ENCODE measurements at places on chromosomes 7 and 10.

DNA sequence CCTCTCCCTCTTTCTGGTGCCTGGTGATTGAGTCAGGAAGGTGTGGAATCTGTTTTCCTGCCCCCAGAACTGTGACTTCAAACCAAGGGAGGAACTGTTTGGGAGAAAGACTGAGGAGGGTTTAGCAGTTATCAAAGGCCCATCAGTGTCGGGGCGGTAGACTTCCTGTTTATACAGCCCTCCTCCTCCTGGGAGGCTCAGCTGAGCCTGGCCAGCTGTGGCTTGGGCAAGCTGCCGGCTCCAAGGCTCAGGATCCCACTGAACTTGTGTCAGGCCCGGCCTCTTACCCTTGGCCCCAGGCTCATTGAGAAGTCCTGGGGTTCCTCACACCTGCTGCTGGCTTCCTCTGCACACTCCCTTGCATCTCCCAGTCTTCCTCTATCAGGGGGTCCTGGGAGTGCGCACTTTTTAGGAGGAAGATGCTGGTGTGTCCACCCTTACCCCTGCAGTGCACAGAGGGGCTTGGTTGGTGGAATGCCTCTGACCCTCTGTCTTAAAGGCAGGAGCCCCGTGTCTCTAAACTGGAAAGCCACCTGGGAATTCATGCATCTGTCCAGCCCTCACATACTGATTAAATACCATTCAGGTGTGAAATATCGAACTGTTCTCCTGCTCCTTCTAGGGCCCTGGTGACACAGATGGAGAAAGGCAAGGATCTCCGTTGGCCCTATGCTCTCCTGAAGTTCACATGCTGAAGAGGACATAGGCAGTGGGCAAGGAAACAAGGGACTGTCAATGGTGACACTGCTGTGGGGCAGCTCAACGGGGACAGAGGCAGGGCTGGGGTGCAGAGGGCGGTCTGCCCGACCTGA, 32.4 kb downstream of the CXCL12 start:
- DNase-seq, result no peak

- no peak for DNase-seq
Observed at GRCh38 chr10:61066661-61067344, 122.8 kb upstream of the RHOBTB1 start.

- no peak for DNase-seq
Observed at GRCh38 chr7:155001756-155002410, 1.0 kb downstream of the PAXIP1 start.

GRCh38 chr7:158774952-158775351, 54.4 kb downstream of the ESYT2 start:
- DNase-seq, result no peak

DNA sequence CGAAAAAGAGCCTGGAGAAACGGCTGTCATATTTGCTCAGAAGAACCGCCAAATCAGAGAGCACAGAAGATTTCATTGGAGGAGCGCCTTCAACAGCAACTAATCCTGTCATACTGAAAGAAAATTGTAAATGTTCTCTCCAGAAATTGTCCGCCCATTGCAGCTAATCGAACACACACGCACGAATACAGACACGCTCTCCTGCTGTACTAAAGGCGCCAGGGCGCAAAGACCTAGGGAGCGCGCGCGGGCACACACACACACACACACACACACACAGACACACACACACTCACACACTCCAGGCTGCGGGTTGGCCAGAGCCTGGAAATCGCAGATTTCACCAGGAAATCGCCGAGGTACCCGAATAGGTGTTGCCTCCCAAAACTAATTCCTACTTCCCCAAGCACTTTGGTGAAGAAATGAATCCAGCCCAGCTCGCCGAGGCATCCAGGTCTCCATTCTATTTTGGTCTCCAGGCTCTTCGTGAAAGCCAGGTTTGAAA, at the start of gene CHRM2:
CHRM2 (plus strand) TSS at position 157 of the 505 bp plus-strand sequence. CDS start 146,214 bp downstream, outside the sequence.
- no peak for DNase-seq

DNA sequence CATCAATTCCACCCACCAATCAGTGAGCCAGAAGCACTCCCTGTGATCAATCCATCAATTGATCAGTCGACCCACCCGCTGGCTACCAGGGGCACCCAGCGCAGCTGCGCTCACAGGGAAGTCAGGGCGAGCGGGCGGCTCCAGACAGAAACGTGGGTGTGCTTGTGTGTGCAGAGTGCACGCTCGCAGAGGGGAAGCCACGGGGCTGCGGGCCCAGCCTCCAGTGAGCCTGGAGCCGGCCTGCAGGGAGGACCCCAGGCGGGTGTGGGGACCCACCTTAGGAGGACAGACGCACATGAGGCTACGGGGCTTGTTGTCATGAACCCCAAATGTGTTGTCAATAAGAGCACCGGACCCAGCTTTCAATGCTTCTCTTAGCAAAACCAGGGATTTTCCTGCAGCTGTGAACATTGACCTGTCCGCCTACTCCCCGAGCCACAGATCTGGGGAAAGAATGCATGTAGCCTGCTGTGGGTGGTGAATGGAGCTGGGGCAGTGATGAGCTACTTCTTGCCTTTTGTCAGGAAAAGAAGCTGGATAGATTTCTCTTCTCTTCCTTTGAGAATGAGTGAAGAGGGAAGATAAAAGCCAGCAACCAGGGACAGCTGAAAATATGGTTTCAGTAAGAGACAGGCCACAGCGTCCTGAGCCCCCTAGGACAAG, 497.8 kb downstream of the DNAJB6 start:
- no peak for DNase-seq

- no peak for DNase-seq
Observed at GRCh38 chr10:129391464-129391863, 75.6 kb upstream of the MGMT start.

DNA sequence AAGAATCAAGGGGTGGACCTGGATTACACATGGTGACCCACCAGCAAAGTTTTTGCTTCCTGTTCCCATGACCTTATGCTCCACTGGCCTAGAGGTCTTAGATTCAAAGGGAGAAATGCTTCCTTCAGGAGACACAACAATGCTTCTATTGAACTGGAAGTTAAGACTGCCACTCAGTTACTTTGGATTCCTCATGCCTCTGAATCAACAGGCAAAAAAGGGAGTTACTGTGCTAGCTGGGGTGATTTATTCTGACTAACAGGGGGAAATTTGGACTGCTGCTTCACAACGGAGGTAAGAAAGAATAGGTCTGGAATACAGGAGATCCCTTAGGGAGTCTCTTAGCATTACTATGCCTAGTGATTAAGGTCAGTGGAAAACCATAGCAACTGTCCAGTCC, 10.3 kb downstream of the TMEM229A start:
- DNase-seq, result no peak

DNA sequence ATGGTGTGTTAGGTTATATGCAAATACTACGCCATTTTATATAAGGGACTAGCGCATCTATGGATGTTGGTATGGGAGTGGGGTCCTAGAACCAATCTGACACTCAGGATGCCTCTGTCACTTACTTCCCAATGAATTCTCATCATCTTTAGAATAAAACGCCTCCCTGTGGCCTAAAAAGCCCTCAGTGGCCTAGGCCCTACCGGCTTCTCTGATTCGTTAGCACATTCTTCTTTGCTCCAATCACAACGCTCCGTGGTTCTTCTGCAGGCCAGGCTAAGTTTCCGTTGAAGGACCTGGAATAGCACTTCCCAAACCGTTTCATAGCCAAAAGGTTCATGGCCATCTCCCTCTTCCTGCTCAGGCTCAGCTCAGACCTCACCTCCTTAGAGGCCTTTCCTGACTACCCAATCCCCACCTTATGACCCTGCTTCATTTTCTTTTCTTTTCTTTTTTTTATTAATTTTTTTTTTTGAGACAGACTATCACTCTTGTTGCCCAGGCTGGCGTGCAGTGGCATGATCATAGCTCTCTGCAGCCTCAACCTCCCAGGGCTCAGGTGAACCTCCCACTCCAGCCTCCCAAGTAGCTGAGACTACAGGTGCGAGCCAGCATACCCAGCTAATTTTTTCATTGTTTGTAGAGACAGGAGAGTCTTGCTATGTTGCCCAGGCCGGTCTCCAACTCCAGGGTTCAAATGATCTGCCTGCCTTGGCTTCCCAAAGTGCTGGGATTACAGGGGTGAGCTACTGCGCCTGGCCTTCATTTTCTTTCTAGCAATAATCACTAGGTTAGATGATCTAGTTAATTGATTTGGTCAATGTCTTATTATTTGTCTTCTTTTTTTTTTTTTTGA, 24.5 kb upstream of the YWHAG start:
- DNase-seq, result no peak
